Uterus (tissue), 4 donors: ENCODE measurements at places on chromosomes 2 and 18. TPM values are rescaled to one million over a fixed set of nuclear protein-coding genes. Genes with fewer than 3 reads are reported as not detected.

The RAD51AP2 gene
- not detected for total RNA-seq

DNA sequence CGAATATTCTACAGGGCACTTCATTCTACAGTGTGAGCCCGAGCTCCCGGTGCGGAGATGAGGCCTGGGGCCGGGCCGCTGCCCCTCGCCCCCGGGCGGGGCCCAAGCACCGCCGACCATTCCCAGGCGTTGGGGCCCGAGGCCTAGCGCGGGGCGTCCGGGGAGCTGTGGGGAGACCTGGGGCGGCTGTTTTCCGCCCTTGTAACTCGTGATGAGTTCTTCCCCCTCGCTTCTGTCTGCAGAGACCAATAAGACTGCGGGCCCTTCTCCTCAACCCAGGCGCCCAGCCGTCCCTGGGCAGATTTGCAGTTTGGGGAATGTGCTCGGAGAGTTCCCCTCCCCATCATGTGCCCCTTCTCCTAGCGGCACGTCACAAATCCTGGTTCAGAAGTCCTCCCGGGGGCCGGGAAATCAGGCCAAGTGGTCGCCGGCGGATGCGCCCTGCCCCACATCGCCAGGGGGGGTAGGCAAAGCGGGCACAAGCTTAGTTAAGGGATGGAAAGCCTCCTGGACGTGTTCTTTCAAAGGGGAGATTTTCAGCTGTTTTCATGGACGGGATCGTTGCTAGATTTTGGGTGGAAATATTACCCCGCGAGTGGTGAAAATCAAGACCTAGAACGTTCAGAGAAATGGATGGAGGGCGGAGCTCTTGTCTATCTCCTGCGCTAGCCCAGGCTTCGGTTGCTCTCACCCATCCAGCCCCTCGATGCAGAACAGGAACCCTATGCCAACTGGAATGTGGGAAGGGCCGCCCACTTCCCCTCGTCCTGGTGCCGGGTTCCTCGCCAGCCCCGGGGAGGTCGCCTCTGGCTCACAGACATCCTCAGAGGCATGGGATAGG is 18.8 kb upstream of the HAAO start:
- no peaks in the 10 kb centered on the region for H3K36me3 ChIP-seq
- DNase-seq: peak; percentile 71
- peak overlapping the region; percentile 100 for H3K27ac ChIP-seq
- H3K27me3 ChIP-seq: no peaks in the 10 kb centered on the region

GRCh38 chr2:77418537-77418936 is 103.6 kb downstream of the LRRTM4 start:
- no peaks in the 10 kb centered on the region for H3K27me3 ChIP-seq
- no peak for DNase-seq
- no peaks in the 10 kb centered on the region for H3K4me1 ChIP-seq
- H3K27ac ChIP-seq: no peak overlapping the region

GRCh38 chr2:224970311-224970710 is 72.0 kb downstream of the DOCK10 start:
- no peaks in the 10 kb centered on the region for H3K4me1 ChIP-seq
- no peaks in the 10 kb centered on the region for H3K36me3 ChIP-seq
- H3K27me3 ChIP-seq: no peaks in the 10 kb centered on the region
- DNase-seq: no peak
- H3K4me3 ChIP-seq: no peak overlapping the region

DNA sequence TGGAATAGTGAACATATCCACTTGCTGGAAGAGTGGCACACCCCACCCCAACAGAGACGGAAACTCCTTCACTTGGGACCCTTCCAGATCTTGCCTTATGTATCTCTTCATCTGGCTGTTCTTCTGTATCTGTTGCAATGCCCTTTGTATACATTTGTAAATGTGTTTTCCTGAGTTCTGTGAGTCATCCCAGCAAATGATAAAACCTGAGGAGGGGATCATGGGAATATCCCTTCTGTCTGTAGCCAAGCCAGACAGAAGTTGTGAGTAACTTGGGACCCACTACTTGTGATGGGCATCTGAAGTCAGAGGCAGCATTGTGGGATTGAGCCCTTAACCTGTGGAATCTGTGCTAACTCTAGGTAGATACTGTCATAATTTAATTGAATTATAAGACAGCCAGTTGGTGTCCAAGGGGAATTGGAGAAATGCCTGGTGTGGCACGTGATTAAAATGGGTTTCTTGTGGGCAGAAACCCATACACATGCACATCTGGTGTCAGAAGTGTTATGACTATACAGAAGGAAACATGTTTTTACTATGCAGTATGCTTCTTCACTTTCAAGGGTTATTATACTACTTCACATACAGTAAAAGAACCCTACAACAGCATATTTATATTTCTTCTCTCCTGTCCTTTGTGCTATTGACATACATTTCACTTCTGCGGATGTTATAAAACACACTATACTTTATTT is 32.3 kb upstream of the TMEM247 start:
- H3K27ac ChIP-seq: no peak overlapping the region
- no peaks in the 10 kb centered on the region for H3K27me3 ChIP-seq
- H3K4me1 ChIP-seq: no peaks in the 10 kb centered on the region
- DNase-seq: no peak

- peak overlapping the region; percentile 13 for H3K4me3 ChIP-seq
- peak overlapping the region; percentile 70 for H3K27ac ChIP-seq
- H3K36me3 ChIP-seq: no peaks in the 10 kb centered on the region
- DNase-seq: peak; percentile 58
- peaks cover 4% of the 10 kb centered on the region for H3K4me1 ChIP-seq
Measured at GRCh38 chr18:23357996-23358594, 95.0 kb upstream of the RIOK3 start.

GRCh38 chr2:45585267-45585861 is 25.7 kb downstream of the SRBD1 start:
- no peak overlapping the region for H3K4me3 ChIP-seq
- no peaks in the 10 kb centered on the region for H3K36me3 ChIP-seq
- DNase-seq: no peak
- H3K27me3 ChIP-seq: no peaks in the 10 kb centered on the region
- H3K4me1 ChIP-seq: no peaks in the 10 kb centered on the region

- H3K4me3 ChIP-seq: no peak overlapping the region
- no peaks in the 10 kb centered on the region for H3K4me1 ChIP-seq
- no peaks in the 10 kb centered on the region for H3K36me3 ChIP-seq
- no peaks in the 10 kb centered on the region for H3K27me3 ChIP-seq
- DNase-seq: no peak
- no peak overlapping the region for H3K27ac ChIP-seq
Measured at GRCh38 chr2:79219383-79219988, 59.9 kb upstream of the REG3A start.

DNA sequence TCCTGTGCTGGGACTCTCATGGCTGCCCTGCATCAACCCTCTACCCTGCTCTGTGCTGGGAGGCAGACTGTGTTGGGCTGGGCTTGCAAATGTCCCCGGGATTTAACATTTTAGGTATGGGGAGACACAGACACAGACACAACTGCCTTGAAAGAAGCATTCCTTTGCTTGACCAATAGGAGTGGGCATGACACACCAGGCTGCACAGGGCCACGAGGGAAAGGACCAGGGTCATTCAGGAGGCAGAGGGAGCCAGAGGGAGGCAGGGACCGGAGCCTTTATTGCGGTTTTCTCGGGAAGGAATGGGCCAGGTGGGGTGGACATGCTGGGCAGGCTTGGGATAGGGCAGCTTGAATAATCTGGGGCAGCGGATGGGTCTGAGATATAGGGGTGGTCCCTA is 238.7 kb upstream of the COPS8 start:
- H3K27ac ChIP-seq: no peak overlapping the region
- no peak overlapping the region for H3K4me3 ChIP-seq
- H3K27me3 ChIP-seq: no peaks in the 10 kb centered on the region
- H3K4me1 ChIP-seq: no peaks in the 10 kb centered on the region
- no peaks in the 10 kb centered on the region for H3K36me3 ChIP-seq
